Esophagus muscularis mucosa (tissue), 4 donors: ENCODE measurements at places on chromosomes 5 and 9. TPM values are rescaled to one million over a fixed set of nuclear protein-coding genes. Genes with fewer than 3 reads are reported as not detected.

Gene TTC23L
- not detected for total RNA-seq

Gene AK1
- total RNA-seq: 73.0 TPM

Gene GRXCR2
- total RNA-seq: not detected

DNA sequence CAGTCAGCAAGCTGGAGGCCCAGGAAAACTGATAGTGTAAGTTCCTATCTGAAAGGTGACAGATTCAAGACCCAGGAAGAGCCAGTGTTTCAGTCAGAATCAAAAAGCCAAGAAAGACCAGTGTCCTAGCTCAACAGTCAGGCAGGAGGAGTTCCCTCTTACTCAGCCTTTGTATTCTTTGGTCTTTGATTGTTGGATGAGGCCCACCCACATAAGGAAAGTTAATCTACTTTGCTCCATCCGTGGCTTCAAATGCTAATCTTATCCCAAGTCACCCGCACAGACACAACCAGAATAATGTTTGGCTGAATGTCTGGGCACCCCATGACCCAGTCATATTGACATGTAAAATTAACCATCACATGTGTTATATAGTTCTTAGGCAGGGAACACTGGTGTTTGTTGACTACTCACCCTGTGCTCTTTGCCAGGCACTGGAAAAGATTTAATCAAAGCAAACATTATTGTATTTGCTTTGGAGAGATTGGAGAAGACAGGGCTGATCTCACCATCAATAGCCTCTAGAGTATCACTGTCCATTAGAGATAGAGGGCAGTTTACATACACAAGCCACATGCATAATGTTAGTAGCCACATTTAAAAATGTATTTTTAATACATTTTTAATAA lies 96.3 kb upstream of the KCNN2 start:
- no peak for DNase-seq

- no peak for DNase-seq
These were observed 9.6 kb downstream of the PFDN1 start for GRCh38 chr5:140293091-140293848.
